ENCODE measurements at places on chromosomes 3 and 15.

GRCh38 chr3:72265256-72266015 lies 480.5 kb upstream of the PROK2 start:
- DNase-seq, result no peak

DNA sequence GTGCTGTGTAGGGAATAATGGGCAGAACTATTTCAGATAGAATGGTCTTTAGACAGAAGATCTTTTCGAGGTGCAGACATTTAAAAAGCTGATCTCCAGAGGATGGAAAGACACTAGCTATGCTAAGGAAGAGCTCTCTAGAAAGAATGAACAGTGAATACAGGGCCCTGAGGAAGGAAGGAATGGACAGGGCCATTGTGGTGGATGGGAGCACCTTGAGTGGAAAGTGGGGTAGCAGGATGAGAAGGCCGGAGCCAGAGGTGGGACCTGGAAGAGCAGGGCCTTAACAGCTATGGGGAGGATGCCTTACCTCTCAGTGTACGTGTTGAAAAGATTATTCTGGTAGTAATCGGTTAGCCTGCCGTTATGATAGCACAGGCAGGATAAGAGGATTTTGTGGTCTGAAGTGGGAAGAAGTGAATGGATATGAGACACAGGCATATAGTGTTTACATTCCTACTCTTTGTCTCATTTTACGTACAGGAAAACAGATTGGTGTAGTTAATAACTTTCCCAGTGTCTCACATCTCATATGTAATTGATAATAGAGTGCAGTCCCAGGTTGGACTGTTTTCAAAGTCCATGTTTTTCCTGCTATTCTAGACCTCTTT lies 172.4 kb downstream of the KLHL25 start:
- no peak for DNase-seq

- no peak for DNase-seq
Measured at GRCh38 chr3:57956119-57956832, 51.9 kb upstream of the FLNB start.

- no peak for DNase-seq
Measured at GRCh38 chr3:16378920-16379319, 113.9 kb downstream of the OXNAD1 start.

- no peak for DNase-seq
Measured at GRCh38 chr15:72782274-72783003, 1.1 kb downstream of the ADPGK start.

DNA sequence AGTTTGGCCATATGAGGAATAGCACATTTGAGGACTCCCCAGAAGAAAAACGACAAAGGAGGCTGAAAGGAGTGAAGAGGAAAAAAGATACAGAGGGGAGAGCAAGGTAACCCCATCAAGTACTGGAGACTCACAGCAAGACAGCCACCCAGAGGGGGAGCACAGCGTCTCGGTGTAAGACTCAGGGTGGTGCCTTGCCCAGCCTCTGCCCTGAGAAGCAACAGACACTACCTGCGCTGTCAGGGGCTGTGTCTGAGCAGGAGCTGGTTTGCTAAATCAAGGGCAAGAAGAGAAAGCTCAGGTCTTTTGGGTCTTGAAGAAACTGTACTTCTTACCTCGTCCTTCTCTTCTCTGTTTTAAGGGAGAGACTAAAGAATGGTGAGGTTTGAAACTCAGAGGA lies 27.9 kb downstream of the FBXO45 start:
- no peak for DNase-seq

DNA sequence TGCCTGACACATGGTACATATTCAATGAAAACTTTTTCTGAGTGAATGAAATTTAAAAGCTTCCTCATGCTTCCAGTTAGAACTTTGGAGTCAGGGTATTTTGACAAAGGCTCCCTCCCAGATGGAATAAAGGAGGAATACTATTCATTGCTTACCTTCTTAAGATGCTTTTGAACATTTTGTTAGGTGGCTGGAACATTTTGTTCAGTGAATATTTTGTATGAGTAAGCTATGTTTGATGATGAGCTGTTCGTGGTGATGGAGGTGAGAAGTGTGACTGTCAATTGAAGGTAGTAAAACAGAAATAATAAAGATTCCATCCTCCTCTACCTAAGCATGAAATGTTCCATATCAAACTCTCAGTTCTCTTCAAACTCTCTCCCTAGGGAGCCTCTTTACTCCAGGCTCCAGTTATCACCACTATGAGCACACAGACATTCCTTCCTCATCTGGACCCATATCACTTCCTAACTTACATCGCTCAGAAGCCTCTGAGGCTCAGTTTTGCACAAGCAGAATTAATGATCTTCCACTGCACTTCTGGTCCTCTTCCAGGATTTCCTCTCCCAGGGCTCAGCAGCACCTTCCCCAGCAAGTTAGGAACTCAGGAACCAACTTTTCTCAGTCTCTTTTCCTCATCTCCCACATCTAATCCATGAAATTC lies 2.5 kb upstream of the AQP9 start:
- no peak for DNase-seq

DNA sequence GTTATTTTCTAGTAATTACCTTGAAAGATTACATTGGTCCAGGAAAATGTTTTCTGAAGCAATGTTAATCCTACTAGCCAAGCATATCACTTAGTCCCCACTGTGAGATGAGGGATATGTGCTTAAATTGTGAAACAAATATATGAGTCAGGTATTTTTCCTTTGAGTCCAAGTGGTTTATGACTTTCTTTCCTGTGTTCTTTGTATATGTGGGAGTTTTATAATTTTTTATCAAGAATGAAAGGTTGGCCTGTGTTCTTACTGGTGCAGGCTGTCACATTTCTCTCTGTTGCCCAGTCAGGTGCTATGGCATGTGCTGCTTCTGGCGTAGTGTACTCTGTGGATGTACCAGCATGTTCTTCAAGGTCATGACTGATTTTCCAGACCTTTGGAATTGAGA lies 147.4 kb downstream of the CMSS1 start:
- DNase-seq, result no peak

DNA sequence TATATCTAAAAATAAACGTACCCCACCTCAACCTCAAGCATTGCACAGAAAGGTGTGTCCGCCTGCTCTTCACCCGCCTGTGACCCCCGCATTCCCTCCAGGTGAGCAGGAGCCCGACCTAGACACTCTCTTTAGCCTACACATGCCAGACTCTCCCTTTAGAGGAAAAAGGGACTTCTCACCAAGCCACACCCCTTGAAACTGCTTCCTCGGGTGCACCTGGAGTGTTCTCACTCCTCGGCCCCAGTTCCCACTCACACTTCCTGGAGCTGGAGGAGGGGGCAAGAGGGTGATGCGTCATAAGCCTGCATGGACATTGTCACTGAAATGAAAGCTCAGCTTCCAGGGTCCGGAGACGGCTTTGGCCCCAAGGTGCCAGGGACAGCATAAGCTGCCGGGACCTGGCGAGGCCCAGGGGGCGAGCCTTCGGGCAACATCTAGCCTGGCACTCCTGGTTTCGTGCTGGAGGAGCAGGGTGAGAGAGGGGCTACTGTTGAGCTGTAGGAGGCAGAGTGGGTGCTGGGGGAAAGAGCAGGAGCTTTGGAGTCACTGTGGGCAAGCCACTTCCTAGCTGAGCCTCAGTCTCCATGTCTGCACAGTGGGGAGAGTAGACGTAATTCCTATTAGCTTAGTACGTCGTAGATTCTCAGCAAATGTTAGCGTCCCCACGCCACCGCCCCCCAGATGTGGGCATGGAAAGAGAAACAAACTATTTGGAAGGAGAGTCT lies 9.8 kb upstream of the MUC4 start:
- DNase-seq, result no peak

GRCh38 chr15:64456634-64457108 lies 3.7 kb upstream of the ZNF609 start:
- no peak for DNase-seq

DNA sequence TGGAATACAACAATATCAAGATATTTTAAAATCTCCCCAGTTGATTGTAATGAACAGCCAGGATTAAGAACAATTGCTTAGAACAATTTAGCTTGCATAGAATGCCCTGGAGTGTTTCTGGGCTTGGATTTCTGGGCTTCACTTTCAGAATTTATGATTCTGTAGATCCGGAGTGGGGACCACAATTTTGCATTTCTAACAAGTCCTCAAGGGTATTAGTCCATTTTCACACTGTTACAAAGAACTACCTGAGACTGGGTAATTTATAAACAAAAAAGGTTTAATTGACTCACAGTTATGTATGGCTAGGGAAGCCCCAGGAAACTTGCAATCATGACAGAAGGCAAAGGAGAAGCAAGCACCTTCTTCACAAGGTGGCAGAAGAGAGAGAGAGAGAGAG lies 54.3 kb upstream of the MYRIP start:
- no peak for DNase-seq

GRCh38 chr15:71294911-71295602 lies 179.8 kb downstream of the THSD4 start:
- no peak for DNase-seq

DNA sequence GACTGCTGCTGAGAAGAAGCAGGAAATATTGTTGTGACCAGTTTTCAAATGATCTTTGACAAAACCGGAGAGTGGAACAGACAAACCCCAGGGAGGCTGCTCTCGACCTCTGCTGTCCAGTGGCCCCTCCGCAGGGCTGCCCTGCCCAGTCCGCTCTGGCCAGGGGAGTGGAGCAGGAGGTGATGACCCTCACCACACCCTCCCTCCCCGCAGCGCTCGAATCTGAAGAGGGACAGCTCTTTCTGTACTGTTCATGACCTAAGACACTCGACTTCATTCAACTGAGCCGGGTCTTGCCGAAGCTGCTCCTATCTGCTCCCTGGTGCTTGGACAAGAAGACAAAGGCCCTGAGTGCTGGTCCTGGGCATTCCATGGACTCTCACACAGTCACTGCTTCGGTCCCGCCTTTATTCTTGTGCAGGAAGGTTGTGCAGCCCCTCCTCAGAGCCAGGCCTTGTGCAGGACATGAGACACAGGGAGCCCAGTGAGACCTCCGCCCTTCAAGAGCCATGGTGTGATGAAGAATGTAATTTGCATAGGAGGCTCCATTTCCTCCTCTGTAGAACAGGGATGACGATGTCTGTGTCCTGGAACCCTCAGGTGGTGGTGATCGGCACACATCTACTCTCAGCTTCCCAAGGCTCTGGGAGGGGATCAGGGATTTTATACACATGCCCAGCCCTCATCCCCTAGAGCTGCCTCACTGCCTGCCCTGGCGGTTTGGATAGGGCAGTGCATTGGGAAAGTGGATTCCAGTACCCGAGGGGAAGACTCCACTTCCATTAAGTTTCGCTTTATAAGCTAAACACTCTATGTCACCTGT lies 97.1 kb upstream of the PRR20G start:
- DNase-seq, result no peak

- no peak for DNase-seq
Measured at GRCh38 chr15:61128343-61128742, 100.8 kb downstream of the RORA start.

DNA sequence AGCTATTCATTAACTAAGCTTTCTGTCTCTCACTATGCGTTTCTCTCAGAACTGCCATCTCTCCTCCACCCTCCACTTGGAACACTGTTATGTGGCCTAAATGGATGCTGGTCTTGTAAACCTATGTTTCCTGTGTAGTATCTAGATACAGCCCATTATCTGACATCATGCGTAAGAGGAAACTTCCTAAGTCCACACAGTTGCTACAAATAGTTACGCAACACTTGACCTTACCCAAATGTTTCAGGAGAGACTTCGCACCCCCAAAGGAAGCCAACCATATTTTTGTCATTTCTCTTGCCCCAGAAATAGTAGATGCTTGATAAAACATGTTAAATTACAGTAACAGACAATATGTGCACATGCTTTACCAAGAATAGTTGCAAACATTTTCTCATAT lies 87.2 kb upstream of the TPRG1 start:
- no peak for DNase-seq

- no peak for DNase-seq
Measured at GRCh38 chr15:64193971-64194370, 31.1 kb upstream of the PPIB start.

DNA sequence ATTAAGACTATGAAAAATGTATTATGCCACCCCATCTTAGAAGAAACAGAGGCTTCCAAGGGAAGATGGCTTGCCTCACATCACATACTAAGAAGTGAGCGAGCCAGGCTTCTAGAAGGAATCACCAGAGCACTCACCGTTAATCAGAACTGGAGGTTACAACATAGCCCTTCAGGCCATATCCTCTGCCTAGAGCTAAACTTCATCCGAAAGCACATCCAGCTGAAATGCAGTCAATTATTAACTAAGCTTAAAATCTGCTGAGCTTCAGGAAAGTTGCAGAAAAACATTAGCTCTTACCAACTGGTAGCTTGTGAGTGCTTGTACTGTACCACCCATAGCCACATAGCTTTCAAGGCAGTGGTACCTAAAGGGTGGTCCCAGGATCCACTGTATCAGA lies 483.2 kb downstream of the TBL1XR1 start:
- no peak for DNase-seq

GRCh38 chr3:178155521-178155920 lies 380.7 kb upstream of the KCNMB2 start:
- DNase-seq, result no peak

- no peak for DNase-seq
Measured at GRCh38 chr15:39304201-39304841, 276.6 kb upstream of the THBS1 start.

- no peak for DNase-seq
Measured at GRCh38 chr3:186235554-186235953, 126.5 kb downstream of the DGKG start.

GRCh38 chr3:194854206-194854605 lies 168.5 kb downstream of the FAM43A start:
- no peak for DNase-seq

- DNase-seq, result no peak
Measured at GRCh38 chr3:133535971-133536881, 37.3 kb upstream of the CDV3 start.

- no peak for DNase-seq
Measured at GRCh38 chr3:186217820-186218164, 108.9 kb upstream of the ETV5 start.

DNA sequence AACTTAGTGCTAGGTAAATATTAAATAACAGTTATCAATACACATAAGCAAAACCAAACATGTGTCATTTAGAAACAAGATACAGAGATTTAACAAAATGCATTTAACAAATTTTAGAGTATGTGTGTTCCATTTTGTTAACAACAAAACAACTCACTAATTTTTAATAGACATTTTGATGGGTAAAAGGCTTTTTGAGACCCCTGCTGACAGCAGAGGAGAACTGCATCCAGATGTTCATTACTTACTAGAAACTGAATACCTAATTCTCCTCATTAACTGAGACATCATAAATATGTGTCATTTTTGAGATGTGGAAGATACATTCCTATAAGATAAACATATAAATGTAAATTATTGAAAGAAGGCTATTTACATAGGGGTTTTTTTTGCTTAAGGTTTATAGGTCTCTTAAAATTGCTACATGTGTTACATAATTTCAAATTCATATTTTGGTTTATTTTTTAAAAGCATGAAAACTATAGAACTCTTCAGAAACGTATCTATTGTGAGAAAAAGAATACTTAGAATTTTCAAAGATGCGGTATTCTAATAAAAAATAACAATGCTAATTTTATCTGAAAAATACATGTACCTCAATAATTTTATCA lies 1009.8 kb downstream of the TUSC7 start:
- no peak for DNase-seq
